ENCODE measurements at places on chromosomes 3 and 15. TPM values are rescaled to one million over a fixed set of nuclear protein-coding genes. Genes with fewer than 3 reads are reported as not detected.

SLC2A2 gene
- 180 TPM for total RNA-seq

KNL1 gene
- total RNA-seq: 2.4 TPM

PRR23A gene
- total RNA-seq: not detected

DNA sequence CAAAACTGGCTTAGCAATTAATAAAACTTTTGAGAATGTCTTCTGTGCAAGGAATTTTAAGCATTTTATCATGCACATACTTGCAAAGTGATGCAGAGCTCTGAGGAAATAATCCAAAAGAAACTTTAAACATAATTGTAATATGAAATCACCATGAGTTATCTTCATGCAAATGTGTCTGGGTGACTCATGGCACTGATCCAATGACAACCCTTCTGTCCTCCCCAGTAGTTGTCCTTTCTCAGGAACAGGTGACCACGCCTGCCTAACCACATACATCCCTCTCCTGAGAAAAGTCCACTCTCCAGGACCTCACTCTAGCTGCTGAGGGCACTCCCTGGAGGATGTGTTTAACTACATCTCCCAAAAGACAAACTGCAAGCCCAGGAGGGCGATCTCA is 530.6 kb upstream of the IL12A start:
- no peak for DNase-seq

GRCh38 chr3:127905556-127905955 is 9.5 kb upstream of the KBTBD12 start:
- DNase-seq: no peak

DIPK2A gene
- 13.8 TPM for total RNA-seq

- DNase-seq: peak; percentile 70
These were observed at the start of gene TMEM44 for GRCh38 chr3:194633349-194634004. TMEM44 (minus strand) TSS chr3:194633419; CDS start chr3:194633215, 204 bp downstream.

DNA sequence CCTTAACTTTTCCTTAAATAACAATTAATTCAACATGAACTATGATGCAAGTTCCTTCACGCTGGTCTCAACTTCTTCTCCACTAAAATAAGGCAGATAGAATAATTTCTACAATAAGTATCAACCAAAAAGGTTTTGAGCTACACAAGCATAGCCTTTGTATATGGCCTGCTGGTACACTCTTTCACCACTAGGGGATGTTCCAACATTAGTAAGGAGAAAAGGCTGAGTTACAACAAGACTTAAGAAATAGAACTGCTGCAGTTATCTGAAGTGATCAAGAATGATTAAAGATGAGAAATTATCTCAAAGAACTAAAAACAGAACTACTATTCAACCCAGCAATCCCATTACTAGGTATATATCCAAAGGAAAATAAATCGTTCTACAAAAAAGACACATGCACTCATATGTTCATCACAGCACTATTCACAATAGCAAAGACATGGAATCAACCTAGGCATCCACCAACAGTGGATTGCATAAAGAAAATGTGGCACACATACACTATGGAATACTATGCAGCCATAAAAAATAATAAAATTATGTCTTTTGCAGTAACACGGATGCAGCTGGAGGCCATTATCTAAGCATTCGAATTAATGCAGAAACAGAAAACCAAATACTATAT is 14.4 kb downstream of the ATP13A3 start:
- DNase-seq: no peak

Data from right lobe of liver (tissue), 6 donors.